ENCODE measurements at places on chromosomes 16 and 17.

GRCh38 chr16:77353587-77354263 is 81.1 kb downstream of the ADAMTS18 start:
- DNase-seq: no peak

DNA sequence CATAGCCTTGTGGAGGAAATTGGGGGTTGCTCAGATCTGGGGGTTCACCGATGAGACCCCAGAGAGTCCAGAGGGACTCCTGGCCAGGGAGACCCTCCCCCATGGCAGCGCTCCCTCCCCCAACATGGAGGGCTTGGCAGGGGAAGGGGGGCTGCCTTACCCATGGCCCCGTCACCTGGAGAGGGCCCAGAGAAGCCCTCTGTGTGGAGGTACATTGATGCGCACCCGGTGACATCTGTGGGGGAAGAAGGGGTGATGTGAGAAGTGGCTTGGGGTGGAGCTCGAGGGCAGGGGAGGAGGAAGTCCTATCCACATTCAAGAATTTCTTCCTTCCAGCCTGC is 16.2 kb downstream of the ETV4 start:
- no peak for DNase-seq

DNA sequence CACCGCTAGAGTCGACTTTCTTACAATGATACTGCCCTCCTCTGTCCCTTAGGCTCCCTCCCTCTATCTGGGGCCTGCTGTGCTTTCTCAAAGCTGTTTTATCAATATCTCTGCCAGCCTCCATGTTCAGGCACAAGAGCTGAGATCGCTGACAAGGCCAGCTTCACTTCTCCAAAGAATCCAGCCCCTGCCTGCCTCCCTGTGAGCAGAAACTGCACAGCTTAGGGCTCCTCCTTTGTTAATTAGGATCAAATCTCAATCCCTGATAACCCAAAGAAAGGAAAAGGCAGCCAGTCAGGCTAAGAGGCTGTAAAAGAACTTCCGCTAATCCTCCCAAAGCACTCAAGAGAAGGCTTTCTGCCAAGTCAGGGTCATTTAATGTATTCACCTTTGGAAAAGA is 616.0 kb upstream of the CDH11 start:
- no peak for DNase-seq

- DNase-seq: no peak
Measured at GRCh38 chr17:51159604-51160003, 6.2 kb downstream of the NME1 start.

DNA sequence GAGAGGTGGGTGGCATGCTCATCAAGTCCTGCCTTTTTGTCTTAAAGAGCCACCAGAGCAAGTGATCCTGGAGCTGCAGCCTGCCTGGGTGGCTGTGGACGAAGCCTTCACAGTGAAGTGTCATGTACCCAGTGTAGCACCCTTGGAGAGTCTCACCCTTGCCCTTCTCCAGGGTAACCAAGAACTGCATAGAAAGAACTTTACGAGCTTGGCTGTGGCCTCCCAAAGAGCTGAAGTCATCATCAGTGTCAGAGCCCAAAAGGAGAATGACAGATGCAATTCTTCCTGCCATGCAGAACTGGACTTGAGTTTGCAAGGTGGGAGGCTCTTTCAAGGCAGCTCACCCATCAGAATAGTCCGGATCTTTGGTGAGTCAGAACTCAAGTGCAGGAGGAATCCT is 14.2 kb downstream of the CSH2 start:
- DNase-seq: no peak

DNA sequence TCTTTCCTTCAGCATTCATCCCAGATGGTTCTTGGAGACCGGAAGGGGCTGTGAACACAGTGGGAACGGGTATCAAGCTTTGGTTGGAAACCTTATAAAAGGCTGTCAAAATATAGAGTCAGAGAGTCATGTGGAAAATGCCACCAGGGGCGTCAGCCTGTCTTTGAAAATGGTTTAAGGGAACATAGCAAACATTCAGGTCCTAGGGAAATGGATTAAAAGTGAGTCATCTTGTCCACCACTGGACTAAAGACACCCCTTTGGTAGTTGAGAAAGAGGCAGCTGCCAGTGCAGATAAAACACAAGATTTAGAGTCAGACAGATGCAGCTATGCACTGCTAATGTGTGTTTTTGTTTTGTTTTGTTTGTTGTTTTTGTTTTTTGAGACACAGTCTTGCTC is 47.8 kb upstream of the BCO1 start:
- no peak for DNase-seq

- DNase-seq: no peak
Measured at GRCh38 chr16:89765292-89765830, 44.0 kb downstream of the ZNF276 start.

- no peak for DNase-seq
Measured at GRCh38 chr17:40461732-40462342, 18.6 kb downstream of the IGFBP4 start.

GRCh38 chr16:30605158-30605557 is 5.0 kb downstream of the ZNF689 start:
- peak; percentile 64 for DNase-seq

- peak; percentile 62 for DNase-seq
Measured at GRCh38 chr17:1683459-1683858, 1.2 kb downstream of the PRPF8 start.

DNA sequence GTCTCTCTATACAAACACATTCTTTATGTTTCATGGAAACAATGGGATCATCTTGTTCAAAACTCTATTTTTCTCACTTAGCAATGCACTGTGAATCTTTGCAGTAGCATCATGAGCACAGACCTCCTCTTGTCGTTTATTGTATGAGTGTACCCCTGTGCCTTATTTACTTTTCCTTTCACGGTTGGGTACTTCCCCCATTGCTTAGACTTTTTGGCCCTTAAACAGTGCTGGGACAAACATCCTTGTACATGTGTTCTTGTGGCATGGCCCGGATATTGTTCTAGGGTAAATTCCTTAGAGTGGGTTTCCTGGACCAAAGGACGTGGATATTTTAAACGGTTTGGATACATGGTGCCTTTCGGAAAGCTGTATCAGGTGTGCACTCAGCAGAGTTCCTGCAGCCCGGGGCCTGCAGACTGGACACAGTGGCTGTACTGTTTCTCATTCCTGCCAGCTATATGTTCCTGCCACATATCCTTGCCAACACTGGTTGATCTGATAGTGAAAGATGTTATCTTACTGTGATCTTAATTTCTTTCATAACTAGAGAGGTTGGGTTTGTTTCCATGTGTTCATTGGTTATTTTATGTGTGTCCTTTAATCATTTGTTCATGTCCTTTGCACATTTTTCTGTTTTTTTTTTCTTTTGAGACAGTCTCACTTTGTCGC is 111.1 kb downstream of the OR1D5 start:
- no peak for DNase-seq

GRCh38 chr16:68644296-68644695 is 814 bp upstream of the CDH3 start:
- DNase-seq: no peak

GRCh38 chr16:90012991-90013745 is 6.1 kb downstream of the DBNDD1 start:
- no peak for DNase-seq

DNA sequence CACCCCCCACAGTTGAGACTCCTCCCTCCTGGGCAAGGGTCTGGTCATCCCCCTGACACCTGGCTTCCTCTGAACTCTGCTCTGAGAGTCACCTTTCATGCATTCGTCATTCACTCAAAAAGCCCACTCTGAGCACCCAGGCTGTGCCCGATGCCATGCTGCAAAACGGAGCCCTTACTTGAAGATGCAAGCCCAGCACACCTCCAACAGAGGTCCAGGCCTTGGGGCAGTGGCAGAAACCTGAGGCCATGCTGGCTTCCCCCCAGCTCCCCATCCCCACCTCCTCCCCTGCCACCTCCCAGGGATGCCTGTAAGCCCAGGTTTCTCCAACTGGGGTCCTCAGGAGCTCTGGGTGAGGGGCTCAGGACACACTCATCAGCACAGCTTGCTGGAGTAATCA is 67.7 kb upstream of the TNRC6C start:
- no peak for DNase-seq

- DNase-seq: no peak
Measured at GRCh38 chr16:90032674-90033331, 13.5 kb upstream of the DBNDD1 start.

- no peak for DNase-seq
Measured at GRCh38 chr17:64689106-64689505, 27.0 kb upstream of the SMURF2 start.

DNA sequence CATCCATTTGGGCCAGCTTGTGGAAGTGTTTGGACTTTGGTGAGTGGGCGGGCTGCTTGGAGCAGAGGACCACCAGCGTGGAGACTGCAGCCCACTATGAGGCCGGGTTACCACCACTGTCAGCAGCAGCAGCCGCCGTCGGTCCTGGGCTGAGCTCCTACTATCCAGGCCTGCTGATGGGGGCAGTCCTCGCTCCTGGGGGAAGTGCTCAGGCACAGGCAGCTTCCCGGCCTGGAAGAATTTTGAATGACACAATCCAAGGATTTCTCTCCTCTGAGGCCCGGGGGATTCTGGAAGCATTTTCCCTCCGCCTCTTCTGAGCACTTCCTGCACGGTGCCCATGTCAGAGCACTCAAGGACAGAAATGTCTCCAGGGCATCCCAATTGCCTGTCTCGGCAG is 5.3 kb upstream of the NOD2 start:
- DNase-seq: no peak

GRCh38 chr16:22710326-22710725 is 103.6 kb upstream of the HS3ST2 start:
- no peak for DNase-seq

- peak; percentile 61 for DNase-seq
Measured at GRCh38 chr17:35612924-35613521, 25.9 kb downstream of the AP2B1 start.

DNA sequence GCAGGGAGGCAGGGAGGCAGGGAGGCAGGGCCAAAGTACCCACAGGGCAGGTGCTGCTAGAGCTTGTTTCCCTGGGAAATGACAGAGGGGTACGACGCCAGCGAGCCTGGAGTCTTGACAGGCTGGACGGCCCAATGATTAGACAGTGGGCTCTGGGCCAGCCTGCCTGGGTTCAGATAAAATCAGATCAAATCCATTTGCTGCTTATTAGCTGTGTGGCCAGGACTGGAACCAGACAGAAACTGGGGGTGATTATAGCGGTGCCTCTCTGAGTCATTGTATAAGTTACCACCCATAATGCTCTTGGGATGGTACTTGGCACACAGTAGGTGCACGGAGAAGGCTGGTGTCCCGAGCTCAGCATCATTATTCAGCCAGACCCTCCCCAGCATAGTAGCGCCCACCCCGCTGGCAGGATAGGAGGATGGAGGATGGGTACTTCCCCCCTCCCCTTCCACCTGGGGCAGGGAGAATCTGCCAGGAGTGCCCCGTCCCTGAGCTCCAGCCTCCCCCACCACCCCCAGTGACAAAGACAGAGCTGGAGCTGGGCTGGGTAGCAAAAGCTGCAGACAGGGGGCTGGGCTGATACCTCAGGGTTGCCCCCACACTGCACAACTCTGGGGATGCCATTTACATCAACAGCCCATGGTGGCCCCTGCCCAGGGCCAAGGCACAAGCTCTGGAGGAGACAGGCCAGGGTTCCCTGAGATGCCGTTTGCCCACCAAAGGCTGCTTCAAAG is 77.6 kb upstream of the TNRC6C start:
- DNase-seq: no peak
